ENCODE measurements at places on chromosomes 1 and 21.

- no peak for DNase-seq
These were observed 131.3 kb downstream of the RGS7 start for GRCh38 chr1:241225741-241226140.

- DNase-seq = peak; percentile 17
These were observed 237.0 kb downstream of the MRPL39 start for GRCh38 chr21:25370311-25370744.

- DNase-seq = no peak
These were observed 62.5 kb upstream of the ZP4 start for GRCh38 chr1:237953238-237953637.

DNA sequence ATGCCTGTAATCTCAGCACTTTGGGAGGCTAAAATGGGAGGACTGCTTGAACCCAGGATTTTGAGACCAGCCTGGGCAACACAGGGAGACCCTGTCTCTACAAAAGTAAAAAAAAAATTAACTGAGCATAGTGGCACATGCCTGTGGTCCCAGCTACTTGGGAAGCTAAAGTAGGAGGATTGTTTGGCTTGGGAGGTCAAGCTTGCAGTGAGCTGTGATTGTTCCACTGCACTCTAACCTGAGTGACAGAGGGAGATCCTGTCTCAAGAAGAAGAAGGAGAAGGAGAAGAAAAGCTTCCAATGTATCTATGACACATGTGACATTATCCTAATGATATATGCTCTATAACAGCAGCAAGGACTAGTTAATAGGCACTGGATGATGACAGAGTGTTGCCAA is 20.1 kb upstream of the ARHGAP29 start:
- DNase-seq = no peak

- peak; percentile 58 for DNase-seq
These were observed 1.0 kb upstream of the CDKN2C start for GRCh38 chr1:50968821-50969610.

DNA sequence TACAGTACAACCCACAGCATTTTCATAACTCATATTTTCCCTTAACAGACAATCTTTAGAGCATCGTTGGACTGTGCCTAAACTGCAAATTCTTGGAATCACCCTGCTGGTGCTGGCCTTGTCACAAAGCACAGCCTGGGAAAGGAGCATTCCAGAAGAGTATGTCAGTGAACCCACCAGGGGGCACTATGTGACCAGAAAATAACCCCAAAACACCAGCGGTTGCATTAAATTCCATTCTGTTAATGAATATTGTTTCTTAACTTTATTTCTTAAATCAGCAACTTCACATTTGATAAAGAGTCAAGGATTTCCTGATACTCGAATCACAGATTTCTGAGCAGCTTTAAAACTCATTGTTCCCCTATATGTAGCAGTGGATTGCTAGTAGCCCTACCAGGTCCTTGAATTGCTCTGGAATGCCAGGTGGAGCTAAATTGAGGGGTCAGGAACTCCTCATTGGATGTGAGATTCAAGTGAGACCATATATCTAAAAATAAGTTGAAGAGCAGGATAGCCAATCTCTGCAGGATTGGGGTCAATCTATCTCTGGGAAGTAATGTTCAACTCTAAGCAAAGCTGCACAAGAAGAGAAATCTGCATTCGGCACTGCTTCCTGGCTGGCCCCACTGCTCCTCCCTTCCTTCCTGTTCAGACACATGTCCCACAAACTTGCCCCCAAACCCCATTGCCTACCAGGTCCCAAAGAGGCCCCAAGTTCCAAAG is 12.7 kb upstream of the RAB4A start:
- DNase-seq = peak; percentile 71

DNA sequence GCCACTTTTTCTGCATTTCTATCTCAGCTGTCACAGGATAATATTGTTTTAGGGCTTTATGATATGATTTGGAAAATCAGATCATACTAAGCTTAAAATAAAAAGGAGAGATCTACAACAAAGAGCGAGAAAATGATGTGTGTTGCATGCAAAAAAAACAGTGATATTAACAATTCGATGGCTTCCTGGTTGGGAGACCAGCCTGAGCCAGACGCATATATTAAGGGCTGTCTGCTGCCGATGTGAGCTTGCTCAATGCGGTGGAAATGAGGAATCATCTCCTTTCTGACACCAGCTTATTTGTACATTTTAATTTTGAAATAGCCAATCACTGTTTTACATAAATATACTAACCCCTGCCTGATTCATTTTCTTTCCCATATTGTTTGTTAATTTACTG is 862.6 kb downstream of the USP25 start:
- no peak for DNase-seq

- no peak for DNase-seq
These were observed 101.2 kb downstream of the HMGB4 start for GRCh38 chr1:33965086-33965485.

DNA sequence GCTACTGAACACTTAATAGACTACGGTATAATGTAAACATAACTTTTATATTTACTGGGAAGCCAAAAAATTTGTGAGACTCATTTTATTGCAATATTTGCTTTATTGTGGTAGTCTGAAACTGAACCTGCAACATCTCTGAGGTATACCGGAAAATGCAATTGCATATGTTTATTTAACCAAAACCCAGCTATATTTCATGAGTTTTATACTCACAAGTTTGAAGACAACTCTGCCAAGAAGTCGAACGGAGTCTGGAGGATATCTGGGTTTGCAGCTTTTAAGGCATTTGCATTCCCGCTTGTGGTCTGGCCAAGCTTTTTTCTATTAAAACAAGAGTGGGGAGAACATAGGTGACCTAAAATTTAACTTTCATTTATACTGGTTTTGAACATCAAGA is 171.9 kb downstream of the SMYD3 start:
- no peak for DNase-seq

DNA sequence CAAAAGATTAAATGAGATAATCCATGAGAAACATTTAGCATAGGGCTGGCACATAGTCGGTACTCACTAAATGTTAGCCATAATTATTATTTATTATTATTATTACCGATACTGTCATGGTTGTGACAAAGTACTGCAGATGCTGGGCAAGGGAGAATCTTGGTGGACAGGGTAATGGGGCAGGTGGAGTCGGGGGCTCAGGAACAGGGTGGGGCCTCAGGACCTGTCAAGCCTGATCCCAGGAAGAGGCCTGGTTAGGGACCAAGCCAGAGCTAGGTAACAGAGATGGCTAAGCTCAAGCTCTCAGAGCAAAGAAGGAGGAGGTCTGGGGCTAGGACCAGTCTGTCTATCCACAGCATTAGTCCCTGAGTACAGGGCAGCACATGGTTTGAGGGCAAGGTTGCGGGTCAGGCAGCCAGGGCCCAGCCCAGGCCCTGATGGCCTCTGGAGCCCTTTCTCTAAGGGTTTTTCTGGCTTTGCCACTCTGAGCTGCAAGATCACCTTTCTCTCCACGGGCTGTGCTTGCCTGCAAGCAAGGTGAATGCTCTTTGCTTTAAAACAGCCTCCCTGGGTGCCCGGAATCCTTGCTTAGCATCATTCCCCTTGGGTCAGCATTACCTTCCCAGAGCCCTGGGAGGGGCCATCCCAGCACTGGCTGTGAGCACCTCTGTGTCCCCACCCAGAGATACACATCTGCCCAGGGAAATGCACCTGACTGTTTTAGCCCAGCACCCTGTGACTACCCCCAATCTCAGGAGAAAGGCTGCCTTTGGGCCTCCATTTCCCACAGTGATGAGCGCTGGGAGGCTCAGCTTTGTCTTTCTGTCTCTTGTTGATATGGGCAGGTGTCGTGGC is 572.0 kb downstream of the PTPRU start:
- DNase-seq = no peak

- DNase-seq = no peak
These were observed 50.5 kb upstream of the CYP2J2 start for GRCh38 chr1:59977075-59977410.

DNA sequence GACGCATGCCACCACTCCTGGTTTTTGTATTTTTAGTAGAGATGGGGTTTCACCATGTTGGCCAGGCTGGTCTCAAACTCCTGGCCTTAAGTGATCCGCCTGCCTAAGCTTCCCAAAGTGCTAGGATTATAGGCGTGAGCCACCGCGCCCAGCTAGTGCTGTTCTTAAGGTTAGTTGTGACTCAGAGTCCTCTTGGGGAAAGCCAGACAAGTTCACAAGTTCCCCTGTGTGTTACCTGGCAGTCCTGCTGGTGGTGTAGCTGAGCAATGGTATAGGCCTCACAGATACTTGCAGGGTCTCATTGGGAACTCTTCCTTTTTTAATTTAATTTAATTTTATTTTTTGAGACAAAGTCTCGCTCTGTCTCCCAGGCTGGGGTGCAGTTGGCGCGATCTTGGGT is 10.6 kb downstream of the CFAP126 start:
- DNase-seq = no peak

DNA sequence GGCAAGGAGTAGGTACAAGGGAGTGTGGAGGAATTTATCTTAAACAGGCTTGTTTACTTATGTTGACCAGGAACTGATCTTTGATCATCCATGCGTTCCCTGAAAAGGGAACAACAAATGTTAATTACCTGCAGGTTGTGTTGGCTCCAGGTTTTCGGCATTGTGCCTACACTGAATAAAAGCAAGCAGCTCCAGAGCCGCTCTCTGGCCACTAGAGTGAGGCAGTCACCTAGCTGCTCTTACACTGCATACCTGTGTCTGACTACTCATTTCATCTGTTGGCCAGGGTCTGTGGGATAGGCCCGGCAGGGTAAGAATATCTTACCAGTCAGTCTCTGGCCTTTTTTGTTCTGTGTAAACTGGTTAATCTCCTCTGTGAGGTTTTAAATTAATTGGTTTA is 183.6 kb downstream of the HFM1 start:
- DNase-seq = no peak

DNA sequence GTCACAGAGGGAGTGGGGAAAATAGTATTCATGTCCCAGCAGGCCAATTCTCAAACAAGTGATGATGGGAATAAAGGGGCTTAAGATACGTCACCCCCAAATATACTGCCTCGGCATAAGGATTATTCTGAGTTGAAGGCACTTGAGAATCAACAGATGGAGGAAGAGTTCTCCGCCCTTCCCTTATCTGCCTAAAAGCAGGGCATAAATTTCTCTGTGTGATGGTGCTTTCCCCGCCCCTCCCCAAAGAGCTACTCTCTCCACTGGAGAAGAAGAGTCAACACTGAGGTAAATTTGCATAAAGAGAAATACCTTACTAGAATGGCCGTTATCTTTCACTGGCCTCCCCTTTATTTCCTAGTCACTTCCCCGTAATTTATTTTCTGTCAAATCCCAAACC is 18.7 kb downstream of the BECN2 start:
- no peak for DNase-seq

GRCh38 chr1:235911876-235912275 is 45.2 kb upstream of the LYST start:
- DNase-seq = no peak

DNA sequence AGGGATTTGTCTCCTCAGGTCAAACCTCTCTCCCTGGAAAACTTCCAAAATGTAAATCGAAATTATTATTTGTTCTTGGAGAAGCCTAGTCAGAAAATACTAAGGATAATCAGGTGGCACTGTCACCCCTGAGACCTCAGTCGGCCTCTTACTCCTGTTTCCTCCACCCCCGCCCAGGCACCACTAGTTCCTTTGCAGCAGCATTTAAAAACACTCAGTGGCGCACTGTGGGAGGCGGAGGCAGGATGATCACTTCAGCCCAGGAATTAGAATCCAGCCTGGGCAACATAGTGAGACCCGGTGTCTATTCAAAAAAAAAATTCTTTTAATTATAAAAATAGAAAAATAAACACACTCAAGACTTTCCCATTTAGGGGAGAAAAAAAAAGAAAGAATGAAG is 18.0 kb upstream of the IFNAR2 start:
- DNase-seq = no peak

DNA sequence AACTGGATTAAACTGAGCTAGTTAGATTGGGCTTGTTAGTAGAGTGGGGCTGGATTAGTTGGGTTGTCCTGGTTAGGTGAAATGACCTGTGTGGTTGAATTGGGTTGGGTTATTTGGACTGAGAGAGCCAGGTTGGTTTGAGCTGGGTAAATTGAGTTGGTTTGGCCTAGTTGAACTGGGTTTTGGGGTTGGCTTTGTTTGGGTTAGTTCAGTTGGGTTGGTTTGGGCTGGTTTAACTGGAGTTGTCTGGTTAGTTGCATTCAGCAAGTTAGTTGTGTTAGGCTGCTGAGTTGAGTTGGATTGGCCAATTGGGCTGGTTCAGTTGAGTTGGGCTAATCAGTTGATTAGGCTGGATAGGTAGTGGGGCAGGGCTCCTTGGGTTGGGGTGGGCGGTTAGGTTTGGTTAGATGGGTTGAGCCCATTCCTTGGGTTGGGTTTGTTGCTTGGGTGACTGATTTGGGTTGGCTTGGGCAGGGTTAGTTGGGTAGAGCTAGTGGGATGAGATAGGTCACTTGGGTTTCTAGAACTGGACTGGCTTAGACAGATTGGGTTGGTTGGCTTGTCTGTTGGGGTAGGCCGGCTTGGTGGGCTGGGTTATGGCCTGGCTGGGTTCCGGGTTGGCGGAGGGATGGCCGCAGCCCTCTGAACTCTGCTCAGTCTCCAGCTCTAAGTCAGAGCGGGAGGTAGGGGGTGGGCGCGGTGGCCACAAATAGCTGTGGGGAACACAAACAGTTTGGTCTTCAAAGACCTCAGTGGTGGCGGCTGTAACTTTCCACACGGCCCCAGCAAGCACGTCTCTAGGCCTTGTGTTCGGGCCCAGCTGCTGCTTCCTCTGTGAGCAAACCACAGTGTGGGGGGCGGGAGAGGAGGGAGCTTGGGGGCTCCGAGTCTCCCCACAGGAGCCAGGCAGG is 67.2 kb upstream of the RUNX3 start:
- DNase-seq = peak; percentile 99

- DNase-seq = no peak
These were observed 21.3 kb downstream of the SOAT1 start for GRCh38 chr1:179314928-179315327.

DNA sequence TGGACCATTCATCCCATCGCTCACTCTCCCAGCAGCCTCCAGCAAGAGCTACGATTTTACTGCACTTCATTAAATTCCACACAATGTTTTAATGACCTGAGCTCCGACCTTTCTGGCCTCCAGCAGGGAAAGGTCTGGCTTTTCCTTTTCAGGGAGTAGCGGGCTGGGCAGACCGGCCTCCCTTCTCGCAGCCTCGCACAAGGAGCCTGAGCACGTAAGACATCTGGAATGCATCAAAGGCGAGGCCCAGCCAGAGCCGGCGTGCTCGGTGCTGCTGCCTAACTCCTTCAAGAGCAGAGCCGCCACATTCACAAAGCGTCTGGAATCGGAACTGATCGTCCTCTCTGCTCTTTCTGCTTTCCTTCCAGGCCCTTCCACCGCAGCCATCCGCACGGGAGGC is 32.5 kb upstream of the FHAD1 start:
- no peak for DNase-seq

Data from activated CD8-positive, alpha-beta T cell treated with anti-CD3 and anti-CD28 coated beads for 36 hours (primary cell).